NCI-H524 treated with DMSO at 0.1 percent for 48 hours (cell line): ENCODE measurements at places on chromosomes 5 and 9.

- DNase-seq = no peak
Observed at GRCh38 chr5:57529864-57530263, 47.3 kb upstream of the ACTBL2 start.

DNA sequence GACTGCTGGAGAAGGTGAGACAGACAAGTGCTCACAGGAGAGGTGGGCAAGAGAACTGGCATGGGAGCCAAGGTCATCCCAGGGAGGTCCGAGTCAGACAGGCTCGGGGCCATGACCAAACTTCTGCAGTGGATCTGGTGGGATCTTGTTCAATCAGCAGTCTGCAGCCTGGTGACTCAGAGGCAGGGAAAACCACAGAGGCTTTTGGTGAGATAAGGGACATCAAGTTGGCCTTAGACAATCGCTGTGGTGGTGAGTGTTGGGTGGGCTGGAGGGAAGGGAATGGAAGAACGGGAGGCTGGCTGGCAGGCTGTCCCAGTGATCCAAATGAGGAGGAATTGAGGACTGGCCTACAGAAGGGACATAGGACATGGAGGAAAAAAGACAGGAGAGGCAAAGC, 123.8 kb downstream of the TMEM174 start:
- no peak for DNase-seq

DNA sequence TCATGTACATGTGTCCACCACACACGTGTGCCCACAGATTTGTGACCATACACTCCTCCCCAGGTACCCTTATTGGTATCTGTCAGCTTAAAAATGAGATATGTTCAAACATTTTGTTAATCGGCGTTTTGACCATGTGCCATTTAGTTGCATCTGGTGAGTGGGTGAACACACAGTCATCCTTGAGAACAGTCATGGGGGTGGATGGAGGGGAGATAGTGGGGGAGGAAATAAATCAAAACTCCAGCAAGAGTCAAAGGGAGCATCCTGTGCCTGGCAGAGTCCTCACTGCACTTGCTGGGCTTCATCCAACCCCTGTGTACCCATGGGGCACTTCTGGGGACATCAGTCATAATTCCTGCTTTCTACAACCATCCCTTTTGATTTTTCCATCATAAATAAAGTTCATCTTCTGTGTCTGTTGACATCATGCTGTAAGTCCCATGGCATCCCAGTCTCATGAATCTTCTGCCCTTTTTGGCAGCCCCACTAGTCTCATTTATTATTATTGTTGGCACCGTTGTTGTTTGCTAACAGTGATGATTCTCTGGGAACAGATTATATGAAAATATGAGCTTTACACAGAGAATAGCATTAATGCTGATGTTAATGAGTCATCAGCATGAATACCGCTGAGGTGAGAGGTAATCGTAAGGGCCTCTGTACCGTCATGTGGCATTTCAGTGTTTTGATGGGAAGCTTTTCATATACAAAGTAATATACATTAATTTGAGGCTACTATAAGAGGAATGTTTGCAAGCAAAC, 24.4 kb upstream of the CLK4 start:
- DNase-seq = no peak

DNA sequence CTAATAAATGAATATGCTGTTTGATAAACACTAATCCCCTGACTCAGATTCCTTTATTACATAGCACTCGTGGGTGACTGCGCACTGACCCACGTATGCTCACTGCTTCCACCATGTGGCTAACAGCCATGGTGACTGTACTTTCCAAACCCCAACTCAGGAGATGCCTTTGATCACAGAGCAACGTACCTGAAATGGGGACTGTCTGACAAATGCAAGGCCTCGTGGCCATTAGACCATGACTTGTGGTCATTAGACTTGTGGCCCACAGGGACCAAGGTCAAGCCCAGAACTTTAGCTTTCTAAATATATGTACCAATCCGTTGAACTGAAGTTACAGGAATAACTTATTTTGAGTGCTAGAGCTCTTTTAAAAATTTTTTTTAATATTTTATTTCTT, 46.6 kb downstream of the CYFIP2 start:
- DNase-seq = no peak

DNA sequence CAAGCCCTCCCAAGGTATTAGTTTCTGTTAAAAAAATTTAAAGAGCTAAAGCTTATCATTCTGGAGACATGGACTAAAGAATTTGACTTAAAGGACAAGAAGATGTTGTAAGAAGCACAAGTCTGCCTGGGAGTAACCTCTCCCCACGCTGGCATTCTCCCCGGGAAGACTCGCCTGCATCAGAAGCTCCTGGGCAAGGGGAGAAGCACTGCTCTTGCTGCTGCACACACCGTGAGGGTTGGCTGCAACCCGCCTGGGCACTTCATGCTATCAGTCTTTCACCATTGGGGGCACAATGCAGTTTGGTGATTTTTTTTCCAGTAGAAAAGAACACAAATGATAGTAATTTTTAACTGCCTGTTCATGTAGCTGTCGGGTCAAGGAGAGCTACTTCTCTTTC, 192.5 kb upstream of the PANK3 start:
- DNase-seq = no peak
